Forelimb muscle (tissue), 1 donor: ENCODE measurements at places on chromosomes 4 and X. TPM values are rescaled to one million over a fixed set of nuclear protein-coding genes. Genes with fewer than 3 reads are reported as not detected.
A peak's percentile ranks its signal among the peaks of the same experiment; 100 is the strongest.

The KLHL13 gene
- polyA plus RNA-seq: 56.6 TPM

The ITGB1BP2 gene
- 142 TPM for polyA plus RNA-seq

The ARHGAP10 gene
- polyA plus RNA-seq: 34.1 TPM

The ADRA2C gene
- 2.1 TPM for polyA plus RNA-seq

The ZNF711 gene
- polyA plus RNA-seq: 30.0 TPM

The HMX1 gene
- polyA plus RNA-seq: 0.14 TPM

The TGIF2LX gene
- polyA plus RNA-seq: not detected

The LRCH2 gene
- 3.7 TPM for polyA plus RNA-seq

The GRPR gene
- 0.72 TPM for polyA plus RNA-seq

The LIN54 gene
- polyA plus RNA-seq: 8.0 TPM

The SMIM10L2A gene
- polyA plus RNA-seq: 2.2 TPM

The ADGRL3 gene
- 19.5 TPM for polyA plus RNA-seq

The KLHL34 gene
- polyA plus RNA-seq: 0.46 TPM

DNA sequence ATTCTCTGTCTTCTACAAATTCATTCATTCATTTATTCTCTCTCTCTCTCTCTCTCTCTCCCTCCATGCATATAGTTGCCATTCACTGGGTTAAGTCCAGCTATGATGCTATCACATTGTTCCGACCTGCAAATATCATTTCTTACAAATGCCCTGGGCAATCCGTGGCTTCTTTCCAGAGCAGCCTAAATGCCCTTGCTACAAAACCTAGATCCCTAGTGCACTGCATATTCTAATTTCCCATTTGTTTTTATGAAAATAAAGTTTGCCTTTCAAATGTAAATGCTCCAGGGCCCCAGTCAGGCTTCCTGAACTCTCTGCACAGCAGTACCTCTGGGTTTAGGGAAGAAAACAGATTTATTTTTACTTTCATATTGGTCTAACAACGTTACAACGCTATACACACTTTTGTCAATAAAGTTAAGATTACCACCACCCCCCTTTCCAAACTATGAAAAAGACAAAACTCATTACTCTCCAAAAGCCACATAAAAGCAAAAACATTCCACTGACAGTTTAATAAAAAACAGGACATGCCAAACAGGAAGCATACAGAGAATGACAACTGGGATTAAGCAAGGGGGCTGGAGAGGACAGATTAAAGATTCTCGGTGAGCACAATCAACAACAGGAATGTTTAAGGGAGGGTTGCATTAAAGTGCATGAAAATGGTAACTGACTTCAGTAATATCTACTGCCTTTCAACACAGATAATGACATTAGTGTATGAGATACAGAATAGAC, 104.3 kb downstream of the USP46 start:
- DNase-seq: no peak

GRCh38 chrX:133981924-133982323, 3.5 kb downstream of the GPC3 start:
- DNase-seq: no peak

DNA sequence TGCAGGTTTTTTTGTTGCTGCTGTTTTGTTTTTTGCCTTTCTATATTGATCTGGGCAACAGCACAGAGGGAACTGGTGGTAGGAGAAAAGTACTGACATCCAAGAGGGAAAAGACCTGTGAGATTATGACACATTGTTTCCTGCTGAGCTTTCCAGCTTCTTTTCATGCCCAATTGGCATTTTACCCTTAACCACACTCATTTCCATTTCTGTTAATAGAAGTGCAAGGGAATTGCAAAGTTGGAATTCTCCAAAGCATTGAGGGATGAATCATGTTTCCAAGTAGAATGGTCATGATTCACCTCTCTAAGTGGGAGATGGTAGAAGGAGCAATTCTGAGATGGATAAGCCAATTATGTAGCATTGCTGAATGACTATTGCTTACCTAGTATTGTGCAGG, 161.5 kb downstream of the PPARGC1A start:
- no peak for DNase-seq

DNA sequence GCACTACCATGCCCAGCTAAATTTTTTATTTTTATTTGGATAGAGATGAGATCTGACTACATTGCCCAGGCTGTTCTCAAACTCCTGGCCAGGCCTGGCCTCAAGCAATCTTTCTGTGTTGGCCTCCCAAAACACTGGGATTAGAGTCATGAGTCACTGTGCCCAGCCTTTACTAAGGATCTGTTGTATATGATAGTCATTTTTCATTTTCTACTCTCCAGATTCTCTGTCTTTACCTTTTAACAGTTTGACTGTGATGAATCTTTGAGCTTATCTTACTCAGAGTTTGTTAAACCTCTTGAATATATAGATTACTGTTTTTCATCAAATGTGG, 161.8 kb downstream of the FNIP2 start:
- DNase-seq: no peak

GRCh38 chrX:72340041-72340440, 34.3 kb upstream of the CITED1 start:
- no peak for DNase-seq

GRCh38 chr4:146407669-146408084, 114.1 kb downstream of the SLC10A7 start:
- no peak for DNase-seq

- DNase-seq: no peak
Measured at GRCh38 chrX:85988353-85988752, 59.0 kb downstream of the CHM start.

DNA sequence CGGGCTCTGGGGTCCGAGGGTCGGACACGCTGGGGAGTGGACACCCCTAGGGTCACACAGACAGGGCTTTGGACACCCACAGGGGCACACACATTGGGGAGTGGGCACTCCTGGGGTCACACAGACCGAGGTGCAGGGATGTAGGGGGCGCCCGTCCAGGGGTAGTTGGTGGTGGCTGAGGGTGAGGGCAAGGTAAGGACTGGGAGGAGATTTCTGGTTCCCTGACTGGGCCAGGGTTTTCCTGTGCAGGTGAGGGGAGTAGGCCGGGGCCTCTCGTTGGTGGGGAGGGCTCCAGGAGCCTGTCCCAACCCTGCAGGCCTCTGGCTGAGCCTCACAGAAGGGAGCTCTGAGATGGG, 21.9 kb upstream of the WDR45 start:
- no peak for DNase-seq

DNA sequence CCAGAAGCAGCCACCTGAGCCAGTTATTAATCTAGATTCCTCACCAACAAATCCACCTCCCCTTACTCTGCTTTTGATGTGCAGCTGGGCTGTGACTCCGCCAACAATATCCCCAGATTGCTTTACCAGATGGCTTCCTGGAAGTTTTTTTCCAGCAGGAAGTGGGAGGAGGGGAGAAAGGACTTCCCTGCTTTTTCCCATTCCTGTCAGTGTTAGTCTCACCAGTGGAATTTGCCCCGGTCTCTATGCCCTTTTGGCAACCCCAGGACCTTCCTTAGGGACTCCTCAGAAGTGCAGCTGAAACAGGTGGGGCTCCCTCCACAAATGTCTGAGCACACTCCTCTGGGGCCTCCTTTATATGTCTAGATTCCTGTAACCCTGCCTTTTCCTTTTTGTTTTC, 465.2 kb upstream of the IGFBP7 start:
- peak; percentile 48 for DNase-seq

DNA sequence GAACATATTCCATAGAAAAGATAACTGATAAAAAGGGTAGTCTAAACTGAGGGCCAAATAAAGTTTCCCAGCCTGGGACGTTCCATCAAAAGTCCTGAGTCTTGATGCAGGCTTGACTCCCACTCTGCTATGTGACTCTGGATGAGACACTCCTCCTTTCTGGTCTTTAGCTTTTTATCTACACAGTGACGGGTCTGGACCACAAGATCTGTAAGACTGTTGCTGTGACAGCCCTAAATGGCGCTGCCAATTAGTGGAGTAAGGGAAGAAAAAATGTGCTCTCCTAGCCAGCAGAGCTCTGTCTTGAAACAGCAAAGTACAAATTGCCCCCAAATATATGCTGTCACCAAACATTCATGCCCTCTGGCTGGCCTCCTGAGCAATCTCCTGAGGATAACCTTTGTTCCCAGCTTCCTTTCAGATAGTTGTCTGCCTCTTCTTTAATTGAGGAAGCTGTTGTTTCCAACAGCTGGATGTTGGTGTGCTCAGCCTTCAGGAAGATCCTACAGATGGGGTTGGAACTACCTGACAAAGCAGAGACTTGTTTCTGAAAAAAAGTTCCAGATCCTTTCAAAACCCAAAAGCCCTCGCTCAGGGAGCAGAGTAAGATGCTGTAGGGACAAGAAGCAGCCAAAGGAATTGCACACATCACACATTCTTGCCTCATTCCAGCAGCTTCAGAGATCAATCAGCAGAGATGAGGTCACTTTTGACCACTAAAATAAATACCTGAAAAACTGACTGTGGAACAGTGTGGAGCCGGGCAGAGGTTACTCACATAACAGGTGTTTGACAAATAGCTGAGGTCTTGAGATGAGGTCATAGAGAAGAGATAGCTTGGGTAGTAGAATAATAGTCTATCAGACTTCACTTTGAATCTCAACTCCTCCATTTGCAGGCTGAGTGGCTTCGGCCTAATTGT, 383.4 kb upstream of the FGF13 start:
- DNase-seq: no peak

GRCh38 chr4:139749338-139749737, 83.7 kb downstream of the MGST2 start:
- no peak for DNase-seq

DNA sequence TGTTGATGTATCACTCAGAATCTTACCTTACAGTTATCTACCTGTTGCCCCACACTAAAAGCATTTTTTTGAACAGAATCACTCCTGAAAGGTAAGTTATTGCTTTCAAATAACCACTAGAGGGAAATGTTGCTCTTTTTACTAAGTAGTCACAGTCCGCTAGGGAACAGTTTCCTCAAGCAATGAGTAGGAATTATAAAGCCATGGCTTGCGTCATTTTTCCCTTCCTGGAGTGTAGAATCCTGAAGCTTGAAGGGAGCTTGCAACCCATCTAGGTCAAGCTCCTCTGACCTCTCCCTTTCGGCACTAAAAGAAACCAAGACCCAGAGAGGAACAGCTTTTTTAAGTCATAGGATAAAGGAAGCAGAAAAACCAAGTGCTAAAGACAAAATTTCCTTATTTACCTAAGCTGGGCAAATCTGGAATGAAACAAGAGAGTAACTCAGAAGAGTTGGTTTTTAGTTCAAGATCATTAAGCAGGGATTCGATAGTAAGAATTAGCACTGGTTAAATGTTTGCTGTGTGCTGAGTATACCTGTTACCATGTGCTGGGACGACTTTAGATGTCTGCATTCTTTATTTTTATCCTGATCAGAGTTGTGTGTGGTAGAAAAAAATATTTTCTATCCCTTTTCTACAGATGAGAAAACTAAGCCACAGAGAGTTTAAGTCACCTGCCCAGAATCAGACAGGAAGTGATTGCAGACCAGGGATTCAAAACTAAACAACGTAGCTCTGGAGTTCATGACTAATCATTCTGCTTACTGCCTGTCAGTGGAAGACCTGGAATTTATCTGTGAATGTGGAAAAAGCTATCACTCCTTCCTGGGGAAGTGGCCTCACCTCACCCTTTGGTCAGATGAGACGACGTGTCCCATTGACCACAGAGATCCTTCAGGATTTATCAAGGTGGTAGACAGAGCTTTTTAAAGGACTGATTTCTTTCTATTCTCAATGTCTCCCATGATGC, 631.5 kb downstream of the RAB28 start:
- DNase-seq: peak; percentile 60

- DNase-seq: no peak
Measured at GRCh38 chrX:106499473-106499872, 112.3 kb upstream of the RADX start.

- DNase-seq: no peak
Measured at GRCh38 chrX:154592505-154592904, 7.6 kb downstream of the CTAG1A start.

DNA sequence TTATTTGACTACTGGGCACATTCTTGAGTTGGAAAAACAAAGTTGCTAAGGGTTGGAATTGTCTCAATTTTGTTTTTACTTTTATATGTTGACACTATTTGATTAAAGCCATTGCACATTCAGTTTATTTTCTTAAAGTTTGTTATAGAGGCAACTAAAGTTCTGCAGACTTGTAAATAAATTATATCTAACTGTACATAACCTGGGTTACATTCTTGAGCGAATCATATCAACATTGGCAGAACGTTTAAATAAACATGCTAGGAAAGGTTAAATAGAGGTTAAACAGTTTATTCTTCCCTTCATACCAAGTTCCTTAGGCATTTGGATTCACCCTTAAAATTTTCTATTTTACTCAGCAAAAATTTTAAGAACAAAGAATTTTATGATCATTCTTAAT, 74.5 kb downstream of the UCHL1 start:
- DNase-seq: no peak

DNA sequence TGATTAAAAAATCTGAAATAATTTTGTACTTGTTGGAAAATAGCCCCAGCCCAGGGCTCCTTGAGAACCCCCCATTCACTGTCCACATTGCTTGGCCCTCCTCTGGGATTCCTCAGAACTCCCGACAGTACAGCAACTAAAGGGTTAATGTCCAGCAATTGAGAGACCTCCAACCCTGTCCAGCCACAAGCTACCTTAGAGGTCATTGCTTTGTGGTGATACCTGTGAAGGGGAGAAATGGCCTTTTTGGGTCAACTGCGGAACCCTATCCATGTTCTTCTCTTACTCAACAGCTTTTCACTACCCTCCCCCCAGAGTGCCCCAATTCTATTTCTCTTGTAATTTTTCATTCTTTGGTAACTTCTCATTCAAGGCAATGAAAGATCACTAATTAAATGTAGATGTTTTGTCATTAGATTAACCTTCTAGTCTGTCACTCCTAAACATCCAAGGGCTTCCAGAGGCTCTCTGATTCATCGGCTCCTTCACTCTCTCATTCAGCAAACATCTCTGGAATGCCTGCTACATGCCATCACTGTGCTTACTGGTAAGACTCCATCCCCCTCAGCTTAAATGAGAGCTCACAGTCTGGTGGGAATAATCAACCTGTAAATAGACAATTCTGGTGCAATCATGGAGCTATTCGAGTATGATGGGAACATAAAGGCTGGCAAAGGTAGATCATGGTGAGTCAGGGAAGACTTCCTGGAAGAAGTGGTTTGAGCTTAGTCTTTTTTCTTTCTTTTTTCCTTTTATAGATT, 241.4 kb upstream of the PGRMC2 start:
- DNase-seq: no peak

DNA sequence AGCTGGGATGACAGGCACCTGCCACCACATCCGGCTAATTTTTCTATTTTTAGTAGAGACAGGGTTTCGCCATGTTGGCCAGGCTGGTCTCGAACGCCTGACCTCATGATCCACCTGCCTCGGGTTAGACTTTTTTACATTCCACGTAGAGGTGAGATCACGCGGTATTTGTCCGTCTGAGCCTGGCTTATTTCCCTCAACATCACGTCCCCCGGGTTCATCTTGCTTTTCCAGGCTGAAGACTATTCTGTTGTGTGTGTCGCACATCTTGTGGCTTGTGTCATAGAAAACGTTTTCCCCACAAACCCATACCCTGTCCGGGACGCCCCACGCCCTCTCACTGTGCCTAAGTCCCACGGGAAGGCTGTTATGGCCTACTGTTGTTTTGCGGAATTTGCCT, 185.3 kb downstream of the CRLF2 start:
- DNase-seq: no peak

GRCh38 chr4:31234494-31234893, 514.3 kb downstream of the PCDH7 start:
- no peak for DNase-seq
